ENCODE measurements at places on chromosomes 13 and 19. TPM values are rescaled to one million over a fixed set of nuclear protein-coding genes. Genes with fewer than 3 reads are reported as not detected.

Gene FARP1
- total RNA-seq = 278 TPM

Gene SETDB2
- 12.1 TPM for total RNA-seq

Gene PCSK4
- 37.7 TPM for total RNA-seq

Gene NLRP11
- not detected for total RNA-seq

Gene ZNF844
- 12.7 TPM for total RNA-seq

DNA sequence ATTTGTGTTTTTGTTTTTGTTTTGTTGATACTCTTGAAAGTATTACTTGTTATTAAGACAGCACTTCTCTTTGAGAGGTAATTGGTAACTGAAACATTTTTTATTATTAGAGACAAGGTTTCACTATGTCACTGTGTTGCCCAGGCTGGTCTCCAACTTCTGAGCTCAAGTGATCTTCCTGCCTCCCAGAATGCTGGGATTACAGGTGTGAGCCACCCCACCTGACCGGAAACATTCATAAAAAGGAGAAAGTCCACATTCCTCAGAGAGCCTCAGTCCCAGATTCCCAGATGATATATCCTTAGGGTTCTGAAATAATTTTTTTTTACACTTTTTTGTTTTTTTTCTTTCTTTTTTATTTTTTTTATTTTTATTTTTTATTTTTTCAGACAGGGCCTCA is 2.7 kb downstream of the CARM1 start:
- DNase-seq = no peak
- H3K27me3 ChIP-seq = no peaks in the 10 kb centered on the region
- H3K36me3 ChIP-seq = no peaks in the 10 kb centered on the region
- H3K4me1 ChIP-seq = peaks cover 10% of the 10 kb centered on the region
- no peak overlapping the region for H3K27ac ChIP-seq

DNA sequence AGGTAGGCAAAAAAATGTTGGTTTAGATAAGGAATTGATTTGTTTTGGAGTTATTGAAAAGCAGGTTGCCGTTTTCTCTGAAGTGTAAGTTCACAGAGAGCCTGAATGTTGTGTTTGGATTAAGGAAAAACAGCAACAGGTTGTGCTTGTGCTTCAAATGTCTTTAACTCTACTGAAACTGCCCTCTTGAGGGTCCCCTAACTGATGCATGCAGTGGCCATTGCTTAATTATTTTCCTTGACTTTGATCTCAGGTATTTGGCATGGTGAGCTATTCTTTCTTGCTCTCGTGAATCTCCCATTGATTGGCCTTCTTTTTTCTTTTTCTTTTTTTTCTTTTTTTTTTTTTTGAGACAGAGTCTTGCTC is 3.2 kb downstream of the GARRE1 start:
- no peaks in the 10 kb centered on the region for H3K27me3 ChIP-seq
- H3K27ac ChIP-seq = peak overlapping the region; percentile 93
- peak overlapping the region; percentile 8 for H3K4me3 ChIP-seq
- DNase-seq = no peak
- H3K4me1 ChIP-seq = peaks cover 41% of the 10 kb centered on the region

DNA sequence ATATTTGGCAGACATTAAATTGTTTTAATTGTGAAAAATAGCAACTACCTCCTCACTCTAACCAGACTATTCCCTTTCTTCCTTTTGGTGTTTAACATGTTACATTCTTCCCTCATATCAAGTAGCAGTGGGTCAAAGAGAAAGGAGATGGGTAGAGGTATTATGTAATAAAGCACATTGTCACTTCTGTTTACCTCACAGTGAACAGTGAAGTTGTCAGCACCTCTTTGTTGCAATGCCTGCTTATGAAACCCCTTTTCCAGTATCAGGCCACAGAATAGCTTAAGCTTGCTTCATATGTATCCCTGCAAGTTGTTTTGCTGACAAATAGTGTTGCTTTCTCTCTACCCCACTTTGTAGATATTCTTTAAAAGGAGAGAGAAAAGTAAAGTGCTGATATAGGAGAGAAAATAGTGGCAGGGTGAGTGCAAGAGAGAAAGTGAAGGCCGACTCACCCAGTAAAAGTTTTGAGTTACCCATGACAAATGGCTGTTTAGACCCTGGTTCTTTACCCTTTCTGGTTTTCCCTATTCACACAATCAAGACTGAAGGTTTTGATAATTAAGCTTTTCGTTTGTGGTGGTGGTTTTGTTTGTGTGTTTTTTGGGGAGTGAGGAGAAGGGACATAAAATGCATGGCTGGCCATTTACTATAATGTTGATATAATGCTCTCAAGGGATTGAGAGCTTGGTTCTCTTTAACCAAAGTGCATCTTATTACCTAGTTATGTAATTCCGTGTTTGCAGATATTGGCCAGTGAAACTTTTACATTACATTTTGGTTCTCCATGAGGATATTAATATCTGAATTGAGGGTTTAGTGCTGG is 3.7 kb downstream of the ITM2B start:
- H3K27ac ChIP-seq = no peak overlapping the region
- peaks cover 17% of the 10 kb centered on the region for H3K27me3 ChIP-seq
- peak overlapping the region; percentile 14 for H3K4me3 ChIP-seq
- DNase-seq = no peak
- H3K4me1 ChIP-seq = peaks cover 35% of the 10 kb centered on the region

- no peak overlapping the region for H3K27ac ChIP-seq
- no peaks in the 10 kb centered on the region for H3K36me3 ChIP-seq
- no peak for DNase-seq
- H3K27me3 ChIP-seq = no peaks in the 10 kb centered on the region
These were observed 92.7 kb downstream of the ZNF737 start for GRCh38 chr19:20472854-20473253.

GRCh38 chr13:67509018-67509417 is 278.9 kb upstream of the PCDH9 start:
- no peaks in the 10 kb centered on the region for H3K36me3 ChIP-seq
- H3K4me3 ChIP-seq = no peak overlapping the region
- no peaks in the 10 kb centered on the region for H3K27me3 ChIP-seq
- H3K4me1 ChIP-seq = no peaks in the 10 kb centered on the region

DNA sequence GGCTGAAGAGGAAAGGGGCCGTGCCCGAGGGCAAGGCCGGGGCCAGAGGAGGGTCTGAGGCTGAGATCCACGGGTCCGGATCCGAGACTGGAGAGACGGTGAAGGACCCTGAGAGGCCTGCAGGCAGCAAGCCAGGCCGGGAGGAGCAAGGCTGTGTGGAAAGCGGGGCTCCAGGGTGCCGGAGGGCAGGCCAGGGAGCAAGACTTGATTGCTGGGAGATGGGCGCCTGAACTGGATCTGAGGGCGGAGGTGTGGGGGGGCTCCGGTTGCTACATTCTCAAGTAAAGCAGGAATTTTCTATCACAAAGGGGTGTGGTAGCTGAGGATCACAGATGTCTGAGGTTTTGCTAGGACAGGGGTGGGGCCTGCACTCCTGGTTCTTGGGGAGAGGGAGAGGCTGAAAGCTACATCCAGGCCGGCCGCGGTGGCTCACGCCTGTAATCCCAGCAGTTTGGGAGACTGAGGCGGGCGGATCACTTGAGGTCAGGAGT is 3.8 kb downstream of the MAMSTR start:
- DNase-seq = no peak
- no peak overlapping the region for H3K27ac ChIP-seq
- H3K4me3 ChIP-seq = no peak overlapping the region
- H3K4me1 ChIP-seq = peaks cover 18% of the 10 kb centered on the region
- no peaks in the 10 kb centered on the region for H3K27me3 ChIP-seq
